ENCODE measurements at places on chromosomes 12 and 14.

DNA sequence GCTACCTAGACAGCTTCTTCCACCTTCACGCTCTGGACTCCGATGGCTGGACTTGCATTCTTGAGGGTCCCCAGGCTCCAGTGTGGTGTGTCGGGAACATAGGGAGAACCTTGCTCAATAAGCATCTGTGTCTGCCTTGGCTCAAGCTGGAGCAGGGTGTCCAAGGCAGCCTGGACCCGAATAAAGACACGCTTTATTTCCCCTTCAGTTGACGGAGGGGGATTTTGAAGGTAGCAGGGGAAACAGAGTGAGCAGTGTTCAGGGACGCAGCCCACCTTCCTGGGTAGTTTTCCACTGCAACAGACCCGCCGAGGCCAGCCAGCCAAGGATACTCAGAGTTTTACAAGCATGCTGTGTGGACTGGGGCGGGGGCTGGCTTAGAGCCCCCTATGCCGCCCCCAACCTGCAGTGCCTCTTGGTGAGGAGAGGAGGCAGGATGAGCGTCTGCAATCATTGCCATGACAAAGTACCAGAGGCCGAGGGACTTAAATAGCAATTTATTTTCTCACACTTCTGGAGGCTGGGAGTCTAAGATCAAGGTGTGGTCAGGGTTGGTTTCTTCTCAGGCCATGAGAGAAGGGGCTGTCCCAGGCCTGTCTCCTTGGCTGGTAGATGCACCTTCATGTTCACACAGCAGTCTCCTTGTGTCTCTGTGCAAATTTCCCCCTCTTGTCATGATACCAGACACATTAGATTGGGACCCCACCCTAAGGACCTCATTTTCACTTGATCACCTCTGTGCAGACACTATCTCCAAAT, 201.2 kb downstream of the CHST11 start:
- DNase-seq, result no peak

DNA sequence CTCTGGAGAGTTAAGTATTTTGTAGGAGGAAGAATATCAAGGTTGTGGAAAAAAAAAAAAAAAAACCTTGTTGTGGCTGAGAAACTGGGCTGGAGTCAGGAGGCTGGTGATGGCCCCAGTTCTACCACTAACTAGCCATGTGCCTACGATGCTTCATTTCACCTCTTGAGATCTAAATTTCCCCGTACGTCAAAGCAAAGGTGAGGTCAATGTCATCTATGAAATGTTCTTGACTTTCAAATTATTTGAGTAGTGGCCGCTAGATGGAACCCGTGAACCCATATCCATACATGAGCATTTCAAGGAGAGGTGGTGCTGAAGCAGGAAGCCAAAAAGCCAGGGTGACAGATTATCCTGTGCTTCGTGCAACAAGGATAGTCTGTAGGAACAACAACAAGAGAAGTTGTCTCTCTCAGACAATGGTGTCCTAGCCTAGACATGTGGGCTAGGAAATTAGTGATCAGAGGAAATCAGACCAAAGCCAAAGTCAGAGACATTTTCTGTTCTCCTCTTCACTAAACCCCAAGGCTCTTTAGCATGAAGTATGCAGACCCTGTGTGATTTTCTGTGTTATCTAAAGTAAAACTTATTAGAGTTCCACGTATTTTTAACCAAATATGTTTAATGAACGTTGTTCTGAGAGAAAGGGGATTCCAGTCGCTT, 95.5 kb upstream of the ETV6 start:
- peak; percentile 16 for DNase-seq

DNA sequence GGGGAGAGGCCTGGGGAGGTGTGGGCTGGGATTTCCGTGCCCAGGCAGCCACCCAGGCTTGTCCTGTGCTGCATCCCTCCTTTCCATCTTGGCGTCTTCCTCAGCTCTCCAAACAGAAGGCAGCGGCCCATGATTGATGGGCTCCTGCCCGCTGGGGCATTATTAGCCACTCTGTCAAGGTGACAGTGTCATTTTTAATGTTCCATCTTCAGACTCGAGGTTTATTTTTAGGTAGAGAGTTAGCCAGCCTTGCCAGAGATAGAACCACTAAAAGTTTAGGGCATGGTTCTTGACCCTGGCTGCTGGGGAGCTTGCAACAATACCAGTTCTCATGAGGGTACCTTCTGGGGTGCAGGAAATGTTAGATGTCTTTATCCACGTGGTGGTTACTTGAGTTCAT, 90.1 kb downstream of the AACS start:
- DNase-seq, result no peak

GRCh38 chr14:77290705-77291104, 19.7 kb upstream of the NGB start:
- no peak for DNase-seq

- no peak for DNase-seq
Observed at GRCh38 chr12:103288016-103288415, 207.8 kb downstream of the C12orf42 start.

GRCh38 chr12:98296462-98297079, 218.8 kb upstream of the TMPO start:
- DNase-seq, result no peak

GRCh38 chr12:119340578-119340977, 6.0 kb downstream of the CCDC60 start:
- DNase-seq, result peak; percentile 79

DNA sequence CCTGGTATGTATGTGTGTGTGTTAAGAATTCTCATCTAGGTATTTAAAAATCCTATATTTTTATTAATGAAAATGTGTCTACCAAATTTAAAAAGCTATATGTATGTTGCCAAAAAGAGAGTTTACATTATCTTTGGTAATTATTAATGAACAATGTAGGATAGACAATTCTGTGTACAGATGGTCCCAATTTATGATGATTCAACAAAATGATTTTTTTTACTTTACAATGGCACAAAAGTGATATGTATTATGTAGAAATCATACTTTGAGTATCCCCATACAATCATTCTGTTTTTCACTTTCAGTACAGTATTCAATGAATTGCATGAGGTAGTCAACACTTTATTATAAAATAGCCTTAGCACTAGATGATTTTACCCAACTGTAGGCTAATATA, 39.4 kb downstream of the IRAK3 start:
- DNase-seq, result no peak

- DNase-seq, result no peak
Observed at GRCh38 chr12:52820521-52820920, 6.6 kb upstream of the KRT4 start.

- DNase-seq, result no peak
Observed at GRCh38 chr12:88450136-88450535, 130.1 kb downstream of the KITLG start.

GRCh38 chr12:4985820-4986219, 57.9 kb upstream of the KCNA5 start:
- DNase-seq, result no peak

DNA sequence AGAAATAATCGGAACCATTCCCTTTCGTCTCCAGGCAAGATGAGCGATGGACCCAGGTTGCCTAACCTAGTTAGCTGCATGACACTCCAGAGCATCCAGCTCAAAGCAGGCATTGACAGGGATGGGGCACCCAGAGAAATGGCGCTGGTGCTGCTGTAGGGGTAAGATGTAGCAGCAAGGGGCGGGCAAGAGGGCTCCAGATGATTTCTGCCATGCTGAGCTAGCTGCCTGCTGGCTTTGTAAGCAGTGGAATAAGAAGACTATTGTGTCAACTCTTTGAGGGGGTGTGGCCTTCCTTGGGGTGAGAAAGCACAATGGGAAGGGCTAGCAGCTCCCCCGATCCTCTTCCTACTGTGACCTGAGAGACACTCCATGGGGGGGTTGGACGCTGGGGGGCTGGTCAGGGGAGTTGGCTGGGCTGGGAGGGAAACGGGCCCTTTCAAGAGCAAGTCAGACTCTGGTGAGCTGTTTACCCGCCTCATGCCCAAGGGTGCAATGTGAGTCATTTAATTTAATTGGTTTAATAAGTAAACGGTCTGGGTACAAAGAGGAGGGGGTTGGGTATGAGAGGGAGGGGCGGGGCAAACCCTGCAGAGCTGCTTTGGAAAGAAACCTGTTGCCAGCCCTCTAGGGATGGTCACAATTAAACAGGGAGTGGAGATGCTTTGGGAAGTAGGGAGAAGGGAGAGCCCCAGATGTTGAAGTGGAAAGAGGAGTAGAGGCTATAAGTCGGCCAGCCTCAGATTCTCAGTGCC, 50.5 kb downstream of the B4GALNT3 start:
- DNase-seq, result peak; percentile 53

DNA sequence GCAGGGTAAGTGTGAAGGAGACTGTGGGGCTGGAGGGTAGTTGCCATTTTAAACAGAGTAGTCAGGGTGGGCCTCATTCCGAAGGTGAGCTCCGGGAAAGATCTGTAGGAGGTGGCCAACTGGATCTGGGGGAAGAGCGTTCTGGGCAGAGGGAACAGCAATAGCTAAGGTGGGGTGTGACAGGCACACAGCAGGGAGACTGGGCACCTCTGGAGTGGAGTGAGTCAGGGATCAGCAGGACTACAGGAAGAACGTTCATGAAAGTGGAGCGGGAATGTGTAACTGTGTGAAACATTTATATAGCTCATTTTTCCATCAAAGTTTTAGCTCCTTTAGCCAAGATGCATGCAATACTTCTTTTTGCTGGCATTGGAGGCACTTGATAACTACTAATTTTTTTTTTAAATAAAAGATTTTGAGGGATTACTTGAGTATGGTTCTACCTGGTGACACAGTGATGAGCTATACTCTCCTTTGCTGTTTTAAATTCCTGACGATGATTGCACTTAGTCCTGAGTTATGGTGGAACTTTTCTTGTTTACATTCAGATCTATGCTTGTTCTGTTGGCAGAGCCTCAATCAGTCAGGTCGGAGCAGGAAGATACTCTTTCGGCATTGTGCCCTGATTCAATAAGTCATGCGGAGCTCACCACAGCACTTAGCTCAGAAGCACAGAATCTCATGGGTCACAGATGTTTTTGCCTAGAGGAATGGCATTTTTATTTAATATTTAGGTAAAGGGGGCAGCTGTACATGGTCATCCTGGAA, 106.4 kb downstream of the WIF1 start:
- no peak for DNase-seq

DNA sequence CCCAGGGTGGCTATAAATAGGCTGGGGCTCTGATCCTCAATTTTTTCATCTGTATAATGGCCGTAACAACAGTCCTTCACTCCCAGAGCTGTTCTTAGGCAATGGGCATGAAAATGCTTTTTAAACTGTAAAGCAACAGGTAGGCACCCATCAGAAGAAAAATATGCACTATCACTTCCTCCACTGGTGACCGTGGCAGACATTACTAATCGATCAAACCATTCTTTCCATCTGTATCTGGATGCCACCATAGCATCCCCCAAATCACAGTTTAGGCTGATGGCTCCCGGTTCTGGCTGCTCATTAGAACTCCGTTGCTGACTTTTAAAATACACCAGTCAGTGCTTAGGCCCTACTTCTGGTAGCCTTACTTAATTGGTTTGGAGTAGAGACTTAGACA, 11.2 kb downstream of the KRT71 start:
- no peak for DNase-seq

- DNase-seq, result no peak
Observed at GRCh38 chr14:21987937-21988336, 314.3 kb upstream of the OR4E1 start.

DNA sequence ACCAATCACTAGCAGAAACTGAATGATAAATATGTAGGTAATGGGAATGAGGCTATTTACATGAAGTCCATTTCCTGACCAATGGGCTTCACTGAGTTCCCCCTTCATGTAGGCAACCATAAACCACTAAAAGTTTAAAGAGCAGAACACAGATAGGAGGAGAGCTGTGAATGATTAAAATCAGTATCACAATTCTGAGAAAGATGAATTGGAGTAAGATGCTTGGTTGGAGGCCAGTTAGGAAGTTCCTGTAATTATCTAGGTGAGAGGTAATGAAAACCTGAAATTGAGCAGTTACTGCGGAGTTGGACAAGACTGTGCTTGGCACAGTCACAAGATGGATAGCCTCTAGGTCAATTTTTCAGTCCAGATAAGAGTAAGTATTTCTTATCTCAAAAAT, 56.6 kb downstream of the GALNT4 start:
- no peak for DNase-seq

GRCh38 chr14:88522393-88522792, 32.4 kb downstream of the PTPN21 start:
- DNase-seq, result no peak
